Stimulated activated CD4-positive, alpha-beta T cell treated with anti-CD3 and anti-CD28 coated beads, Interleukin-12 subunit alpha, Interleukin-12 subunit beta, amount 100 ng/mL, for 24 hours (primary cell): ENCODE measurements at places on chromosomes 4 and X.

DNA sequence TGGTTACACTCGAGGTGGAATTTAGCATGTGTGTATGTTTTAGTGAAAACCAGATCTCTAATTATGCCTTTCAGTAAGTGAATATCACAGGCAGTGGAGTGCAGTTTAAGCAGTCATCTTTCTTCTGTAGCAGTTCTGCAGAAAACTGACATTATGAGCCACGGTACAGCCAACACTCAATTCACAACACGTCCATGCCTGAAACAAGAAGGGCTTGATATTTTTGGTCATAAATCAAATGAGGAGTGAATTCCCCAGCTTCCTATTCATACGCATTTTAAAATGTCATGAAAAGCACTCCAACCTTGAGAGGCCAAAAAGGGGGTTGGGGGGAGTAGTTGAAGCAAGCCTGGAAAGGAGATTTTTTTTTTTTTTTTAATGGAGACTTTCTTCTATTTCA is 316.7 kb downstream of the ARHGAP10 start:
- DNase-seq: no peak

- DNase-seq: no peak
Measured at GRCh38 chrX:130831347-130831722, 71.7 kb downstream of the ENOX2 start.

GRCh38 chr4:1369091-1369450 is 22.1 kb downstream of the UVSSA start:
- no peak for DNase-seq

GRCh38 chrX:136146614-136147314 is 569 bp upstream of the FHL1 start:
- peak; percentile 1 for DNase-seq

DNA sequence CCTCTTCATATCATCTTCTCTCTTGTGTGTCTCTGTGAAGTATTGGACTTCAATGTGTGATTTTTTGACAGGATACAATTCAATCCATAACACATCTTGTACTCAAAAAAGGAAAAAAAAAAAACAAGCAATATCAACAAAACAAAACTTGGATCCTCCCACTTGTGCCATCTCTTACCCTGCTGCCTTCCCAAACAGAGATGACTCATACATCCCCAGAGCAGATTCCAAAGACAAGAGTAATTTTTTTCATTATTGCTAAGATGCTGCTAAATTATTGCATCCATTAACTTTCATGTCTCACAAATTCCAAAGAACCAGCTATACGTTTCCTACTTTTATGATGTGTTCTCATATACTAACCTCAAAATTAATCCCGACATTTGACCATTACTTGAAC is 479.2 kb downstream of the GBA3 start:
- DNase-seq: no peak

DNA sequence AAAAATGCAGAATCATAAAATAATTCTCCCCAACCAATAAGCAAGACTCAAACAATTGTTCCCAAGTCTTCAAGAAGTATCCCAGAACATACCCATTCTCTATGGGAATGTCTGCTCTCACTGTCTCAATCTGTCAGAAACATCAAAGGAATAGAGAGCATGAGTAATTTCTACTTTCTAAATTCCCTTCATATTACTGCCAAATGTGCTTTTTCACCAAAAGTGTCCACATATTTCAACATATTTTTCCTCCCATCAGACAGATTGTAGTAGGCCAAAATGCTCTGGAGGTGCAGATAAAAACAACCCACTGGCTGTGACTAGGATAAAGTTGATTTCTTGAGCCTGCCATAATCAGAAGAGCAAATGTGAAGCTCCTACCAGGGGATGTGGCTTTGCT is 692.0 kb upstream of the FAM241A start:
- DNase-seq: no peak

- DNase-seq: no peak
Measured at GRCh38 chr4:153497091-153497531, 31.0 kb downstream of the TMEM131L start.

- DNase-seq: no peak
Measured at GRCh38 chr4:31009926-31010325, 289.8 kb downstream of the PCDH7 start.

GRCh38 chr4:80412322-80412721 is 76.8 kb downstream of the CFAP299 start:
- DNase-seq: no peak

GRCh38 chr4:111066887-111067286 is 444.0 kb upstream of the PITX2 start:
- DNase-seq: no peak

DNA sequence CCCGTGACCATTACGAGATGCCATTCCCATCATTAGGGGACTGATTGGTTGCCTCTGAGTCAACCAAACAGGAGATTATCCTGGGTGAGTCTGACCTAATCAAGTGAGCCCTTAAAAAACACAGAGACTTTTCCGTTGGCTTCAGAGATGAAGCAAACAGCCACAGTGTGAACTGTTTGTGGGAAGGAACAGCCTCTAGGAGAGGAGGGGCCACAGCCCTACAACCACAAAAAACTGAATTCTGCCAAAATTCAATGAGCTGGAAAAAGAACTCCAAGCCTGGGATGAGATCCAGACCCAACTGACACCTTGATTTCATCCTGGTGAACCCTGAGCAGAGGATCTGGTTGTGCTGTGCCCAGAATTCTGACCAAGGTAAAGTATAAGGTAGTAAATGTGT is 31.3 kb upstream of the TBL1X start:
- no peak for DNase-seq

DNA sequence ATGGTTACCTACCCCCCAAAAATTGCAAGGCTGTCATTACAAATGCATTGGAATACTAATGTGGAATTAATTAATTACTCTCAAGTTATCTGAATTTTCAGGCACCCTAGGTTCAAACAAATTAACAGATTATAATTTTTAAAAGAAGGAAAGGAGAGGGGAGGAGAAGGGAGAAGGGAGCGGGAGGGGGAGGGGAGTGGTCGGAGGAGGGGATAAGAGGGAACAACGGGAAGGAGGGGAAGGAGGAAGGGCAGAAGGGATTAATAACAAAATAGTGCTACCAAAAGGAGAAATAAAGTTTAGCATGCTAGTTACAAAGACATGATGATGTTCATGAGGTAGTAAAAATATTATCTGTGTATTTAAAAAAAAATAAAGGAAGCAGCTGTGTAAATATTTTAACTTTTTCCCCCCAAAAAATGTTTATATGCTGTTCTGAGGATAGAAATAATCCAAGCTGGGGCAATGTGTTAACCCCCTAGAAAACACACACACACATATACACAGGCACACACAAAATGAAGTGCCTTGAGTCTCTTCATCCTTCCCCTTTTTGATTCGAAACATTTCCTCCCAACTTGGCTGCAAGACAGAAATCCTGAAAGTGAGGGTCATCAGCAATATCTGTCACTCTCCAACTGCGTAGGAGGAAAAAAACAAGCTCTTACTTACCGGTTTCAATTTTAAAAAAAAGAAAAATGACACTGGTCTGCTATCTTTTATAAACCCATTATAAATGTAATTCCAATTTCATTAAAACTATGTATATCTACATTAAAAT is 58.8 kb downstream of the PPP3CA start:
- no peak for DNase-seq

DNA sequence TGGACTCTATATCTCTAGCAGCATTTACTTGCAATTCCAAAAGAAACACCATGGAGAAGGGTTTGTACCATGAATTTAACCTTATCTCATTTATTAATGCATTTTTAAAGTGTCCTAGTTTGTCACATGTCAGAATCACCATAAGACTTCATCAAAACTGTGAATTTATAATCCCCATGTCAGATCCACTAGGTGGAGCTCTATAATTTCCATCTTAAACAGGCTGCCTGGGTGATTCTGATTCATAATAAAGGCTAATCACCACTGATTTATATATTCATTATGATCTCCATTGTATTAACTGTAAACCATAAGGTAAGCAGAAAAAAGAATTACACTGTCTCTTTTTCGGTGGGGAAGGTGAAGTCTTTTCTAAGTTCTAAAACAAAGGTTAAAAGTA is 4.0 kb downstream of the TCEAL2 start:
- no peak for DNase-seq

GRCh38 chr4:183936574-183937345 is 31.7 kb downstream of the STOX2 start:
- DNase-seq: no peak

GRCh38 chrX:132086672-132087071 is 41.1 kb downstream of the FRMD7 start:
- no peak for DNase-seq

GRCh38 chrX:137052643-137053235 is 18.9 kb upstream of the GPR101 start:
- DNase-seq: no peak

DNA sequence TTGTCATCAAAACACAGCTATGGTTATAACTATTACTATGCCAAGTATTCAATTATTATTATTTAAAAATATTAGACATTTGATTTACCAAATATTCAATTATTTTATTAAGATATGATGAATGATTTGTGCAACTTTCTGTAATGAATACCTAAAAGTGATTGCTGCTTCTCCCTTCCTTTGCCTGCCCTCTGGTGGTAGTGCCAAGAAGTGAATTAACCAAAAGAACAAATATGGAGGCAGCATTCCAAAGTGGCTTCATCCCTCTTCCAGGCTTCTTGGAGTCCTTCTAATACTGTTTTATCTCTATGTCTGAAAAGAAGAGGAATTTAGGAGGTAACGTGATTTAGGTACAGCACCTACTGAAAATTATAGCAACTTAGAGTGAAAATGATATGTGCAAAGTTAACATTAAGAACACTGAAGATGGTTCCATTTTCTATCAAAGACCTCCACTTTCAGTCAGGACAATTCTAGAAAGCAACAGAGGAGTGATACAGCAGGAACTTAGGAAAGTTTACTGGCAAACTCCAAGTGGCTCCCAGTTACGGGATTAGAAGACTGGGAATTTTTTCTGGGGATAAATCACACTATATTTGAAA is 43.0 kb downstream of the ENPEP start:
- no peak for DNase-seq

- DNase-seq: no peak
Measured at GRCh38 chr4:139419388-139419914, 34.5 kb upstream of the RAB33B start.

GRCh38 chrX:39331082-39331704 is 529.9 kb downstream of the MID1IP1 start:
- peak; percentile 26 for DNase-seq

DNA sequence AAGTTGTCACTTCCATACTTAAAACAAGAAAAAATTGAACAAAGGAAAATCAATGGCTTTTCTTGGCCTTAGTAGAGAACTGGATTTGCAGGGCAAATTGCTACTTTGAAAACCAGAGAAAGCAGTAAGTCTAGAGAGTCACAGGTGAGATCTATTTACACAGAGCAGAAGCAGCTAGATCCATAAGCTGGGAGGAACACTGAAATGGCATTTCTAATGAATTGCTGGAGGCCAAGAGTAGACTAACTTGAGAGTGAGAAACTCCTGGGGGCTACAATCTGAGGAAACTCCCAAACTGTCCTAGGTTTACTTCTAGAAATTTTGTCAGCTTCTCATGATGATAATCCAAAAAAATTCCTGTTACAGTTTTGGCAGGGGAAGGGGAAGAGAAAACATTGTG is 133.3 kb downstream of the SPCS3 start:
- DNase-seq: no peak

GRCh38 chr4:44652002-44652401 is 577 bp upstream of the YIPF7 start:
- DNase-seq: no peak

- DNase-seq: no peak
Measured at GRCh38 chrX:69062493-69062892, 102.8 kb downstream of the PJA1 start.

DNA sequence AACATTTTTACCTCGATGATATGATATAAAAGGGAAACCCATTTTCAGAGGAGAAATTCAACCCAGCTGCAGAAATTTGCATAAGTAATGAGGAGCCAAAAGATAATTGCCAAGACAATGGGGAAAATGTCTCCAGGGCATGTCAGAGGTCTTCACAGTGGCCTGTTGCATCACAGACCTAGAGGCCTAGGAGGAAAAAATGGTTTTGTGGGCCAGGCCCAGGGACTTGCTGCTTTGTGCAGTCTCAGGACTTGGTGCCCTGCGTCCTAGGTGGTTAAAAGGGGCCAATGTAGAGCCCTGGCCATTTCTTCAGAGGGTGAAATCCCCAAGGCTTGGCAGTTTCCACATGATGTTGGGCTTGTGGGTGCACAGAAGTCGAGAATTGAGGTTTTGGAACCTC is 106.9 kb downstream of the CPXCR1 start:
- DNase-seq: no peak

- no peak for DNase-seq
Measured at GRCh38 chrX:114798907-114799306, 215.0 kb downstream of the HTR2C start.

- no peak for DNase-seq
Measured at GRCh38 chr4:2396781-2397368, 21.6 kb downstream of the ZFYVE28 start.

- DNase-seq: no peak
Measured at GRCh38 chr4:188839704-188840103, 700.5 kb downstream of the TRIML1 start.

DNA sequence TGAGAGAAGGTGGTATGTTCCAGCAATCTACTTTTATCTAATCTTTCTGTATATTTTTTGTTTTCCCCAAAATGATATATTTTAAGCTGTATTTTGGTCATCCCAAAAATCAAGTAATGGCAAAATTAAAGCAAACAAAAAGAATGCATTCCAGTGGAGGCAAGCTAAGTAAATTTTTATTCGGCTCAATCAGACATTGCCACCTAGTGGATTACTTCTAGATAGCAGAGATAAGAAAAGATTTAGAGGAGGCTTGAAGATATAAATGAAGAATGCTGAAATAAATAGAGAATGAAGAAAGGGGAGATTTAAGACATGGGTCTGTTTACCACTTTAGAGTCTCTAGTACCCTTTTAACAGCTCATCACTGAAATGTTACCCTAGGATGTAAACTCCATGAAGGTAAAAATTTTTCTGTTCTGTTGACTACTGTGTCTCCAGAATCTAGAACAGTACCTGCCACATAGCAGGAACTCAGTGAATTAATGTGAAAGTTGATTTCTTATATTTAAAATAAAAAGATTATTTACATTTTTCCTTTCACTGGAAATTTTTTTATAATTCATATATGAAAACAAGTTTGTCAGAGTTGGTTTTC is 110.9 kb upstream of the ANK2 start:
- DNase-seq: no peak

GRCh38 chrX:102341867-102342266 is 94.9 kb downstream of the NXF2 start:
- no peak for DNase-seq

GRCh38 chr4:188779581-188779980 is 640.3 kb downstream of the TRIML1 start:
- no peak for DNase-seq

DNA sequence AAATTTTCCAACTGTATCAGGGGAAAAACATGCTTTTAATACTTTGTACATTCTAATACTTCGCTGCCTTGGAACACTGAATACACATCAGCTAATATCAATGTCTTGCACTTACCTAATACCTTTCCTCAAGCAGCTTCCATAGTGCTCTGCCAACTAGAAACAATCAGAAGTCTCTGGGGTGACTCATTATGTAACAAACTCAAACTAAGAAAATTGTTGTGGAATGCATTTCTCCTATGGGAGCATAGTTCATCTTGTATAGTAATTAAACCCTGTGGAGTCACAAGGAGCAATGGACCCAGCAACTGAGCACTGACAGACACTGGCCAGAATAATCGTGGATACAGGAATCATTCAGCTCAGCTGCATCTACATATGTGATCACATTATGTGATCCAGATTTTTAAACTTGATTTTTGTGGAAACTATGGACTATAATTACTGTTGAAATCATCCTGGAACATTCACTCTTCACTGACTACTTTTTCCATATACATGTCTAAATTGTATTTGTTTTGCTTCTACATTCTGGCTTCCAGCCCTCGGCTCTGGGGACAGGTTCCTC is 496.9 kb downstream of the TMA16 start:
- DNase-seq: no peak
